Nasal cavity respiratory epithelium epithelial cell of viscerocranial mucosa (primary cell): ENCODE measurements at places on chromosomes 2 and 18. TPM values are rescaled to one million over a fixed set of nuclear protein-coding genes. Genes with fewer than 3 reads are reported as not detected.

EGR4 gene
- not detected in 2 replicates for total RNA-seq

EMILIN1 gene
- total RNA-seq, result 0.34 and 0.36 TPM in 2 replicates

SH2D6 gene
- total RNA-seq, result under 0.01 and 0.28 TPM in 2 replicates

CPLX4 gene
- not detected in 2 replicates for total RNA-seq

CD207 gene
- total RNA-seq, result not detected in 2 replicates

TLX2 gene
- total RNA-seq, result not detected in 2 replicates

FTCDNL1 gene
- 2.3 and 2.7 TPM in 2 replicates for total RNA-seq

CFAP65 gene
- not detected in 2 replicates for total RNA-seq

CFC1 gene
- not detected in 2 replicates for total RNA-seq

ZNF521 gene
- 0.07 TPM in 1 of 2 replicates, not detected in the other for total RNA-seq

IL1R2 gene
- 1.7 TPM in 1 of 2 replicates, not detected in the other for total RNA-seq

RAD51AP2 gene
- 0.34 and 0.57 TPM in 2 replicates for total RNA-seq

SLC11A1 gene
- total RNA-seq, result 0.34 and 0.64 TPM in 2 replicates

CEP192 gene
- 22.6 and 30.3 TPM in 2 replicates for total RNA-seq

LRP1B gene
- total RNA-seq, result under 0.01 and 0.28 TPM in 2 replicates

HOXD9 gene
- not detected in 2 replicates for total RNA-seq

NEUROD1 gene
- not detected in 2 replicates for total RNA-seq

DPP4 gene
- total RNA-seq, result 5.5 and 9.3 TPM in 2 replicates

ICOS gene
- not detected in 2 replicates for total RNA-seq

SERPINB10 gene
- under 0.01 and 0.43 TPM in 2 replicates for total RNA-seq

ANKRD62 gene
- under 0.01 TPM in 1 of 2 replicates, not detected in the other for total RNA-seq

POTEI gene
- not detected in 2 replicates for total RNA-seq

IL1F10 gene
- total RNA-seq, result 0.34 TPM in 1 of 2 replicates, not detected in the other

NOP58 gene
- 90.9 and 95.1 TPM in 2 replicates for total RNA-seq

LRP2 gene
- total RNA-seq, result under 0.01 TPM in 1 of 2 replicates, not detected in the other

ABCG5 gene
- not detected in 2 replicates for total RNA-seq

RNF125 gene
- total RNA-seq, result 1.7 and 2.3 TPM in 2 replicates

NETO1 gene
- not detected in 2 replicates for total RNA-seq

NEURL3 gene
- total RNA-seq, result 0.50 TPM in 1 of 2 replicates, not detected in the other

TMEM37 gene
- 0.43 TPM in 1 of 2 replicates, not detected in the other for total RNA-seq

HAAO gene
- total RNA-seq, result 0.50 TPM in 1 of 2 replicates, not detected in the other
